ENCODE measurements at places on chromosomes 3 and 15.

DNA sequence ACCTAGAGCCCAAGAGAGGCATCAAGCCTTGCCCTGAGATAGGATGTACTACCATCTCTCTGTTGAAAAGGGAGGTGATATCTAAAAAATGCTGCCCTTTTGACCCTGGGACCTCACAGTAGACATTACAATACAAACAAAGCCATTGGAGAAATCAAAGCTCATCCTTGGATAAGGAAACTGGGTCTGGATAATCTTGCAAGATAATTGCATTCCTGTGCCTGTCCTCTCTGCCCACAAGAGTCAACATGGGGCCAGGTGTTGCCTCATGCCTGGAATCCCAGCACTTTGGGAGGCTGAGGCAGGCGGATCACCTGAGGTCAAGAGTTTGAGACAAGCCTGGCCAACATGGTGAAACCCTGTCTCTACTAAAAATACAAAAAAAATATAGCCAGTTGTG lies 57.3 kb upstream of the DLG1 start:
- DNase-seq = no peak

GRCh38 chr15:101600035-101600434 lies 52.1 kb downstream of the TM2D3 start:
- no peak for DNase-seq

DNA sequence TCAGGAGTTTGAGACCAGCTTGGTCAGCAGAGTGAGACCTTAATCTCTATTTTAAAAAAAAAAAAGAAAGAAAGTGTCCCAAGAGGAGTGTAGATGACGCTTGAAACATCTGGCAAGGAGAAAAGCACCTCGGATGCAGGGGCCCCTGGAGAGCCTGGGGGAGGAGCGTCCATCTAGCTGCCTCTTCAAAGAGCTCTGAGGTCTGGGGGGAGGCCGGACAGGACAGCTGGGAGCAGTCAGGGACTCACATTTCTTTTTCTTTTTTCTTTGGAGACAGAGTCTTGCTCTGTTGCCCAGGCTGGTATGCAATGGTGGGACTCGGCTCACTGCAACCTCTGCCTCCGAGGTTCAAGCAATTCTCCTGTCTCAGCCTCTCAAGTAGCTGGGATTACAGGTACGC lies 3.3 kb upstream of the IDH2 start:
- DNase-seq = no peak

GRCh38 chr3:185365291-185366073 lies 2.5 kb downstream of the MAP3K13 start:
- DNase-seq = no peak

DNA sequence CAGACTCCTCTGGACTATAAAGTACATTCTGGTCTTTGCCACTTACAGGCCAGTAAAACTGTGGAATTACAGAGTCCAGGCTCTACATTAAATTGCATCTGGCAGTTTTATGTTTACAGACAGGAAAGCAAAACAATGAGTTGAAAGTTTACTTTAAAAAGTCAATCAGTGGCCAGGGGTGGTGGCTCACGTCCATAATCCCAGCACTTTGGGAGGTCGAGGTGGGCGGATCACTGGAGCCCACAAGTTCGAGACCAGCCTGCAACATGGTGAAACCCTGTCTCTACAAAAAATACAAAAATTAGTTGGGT lies 53.8 kb downstream of the TM4SF4 start:
- DNase-seq = no peak

GRCh38 chr3:172312001-172312400 lies 136.3 kb downstream of the GHSR start:
- DNase-seq = no peak

DNA sequence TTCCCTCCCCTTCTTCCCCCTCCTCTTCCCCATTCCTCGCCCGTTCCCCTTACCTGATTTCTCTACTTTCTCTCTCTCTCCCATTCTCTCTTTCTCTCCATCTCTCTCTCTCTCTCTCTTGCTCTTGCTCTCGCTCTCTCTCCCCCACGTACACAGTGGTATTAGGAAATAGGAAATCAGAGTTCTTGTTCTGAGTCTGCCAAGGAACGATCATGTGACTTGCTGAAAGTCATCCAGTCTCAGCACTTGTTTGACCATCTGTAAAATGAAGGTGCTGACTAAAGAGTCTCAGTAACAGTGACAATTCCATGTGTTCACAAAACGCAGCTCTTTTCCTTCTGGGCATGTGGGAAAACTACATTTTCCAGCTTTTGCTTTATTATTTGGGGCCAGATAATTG lies 445.0 kb upstream of the TGFBR2 start:
- DNase-seq = no peak

- no peak for DNase-seq
Measured at GRCh38 chr3:35641331-35641730, 2.0 kb downstream of the ARPP21 start.

- DNase-seq = no peak
Measured at GRCh38 chr15:41968701-41969100, 3.7 kb downstream of the EHD4 start.

- DNase-seq = no peak
Measured at GRCh38 chr3:121724130-121724529, 25.4 kb downstream of the GOLGB1 start.

- no peak for DNase-seq
Measured at GRCh38 chr3:54322354-54322753, 200.0 kb downstream of the CACNA2D3 start.

DNA sequence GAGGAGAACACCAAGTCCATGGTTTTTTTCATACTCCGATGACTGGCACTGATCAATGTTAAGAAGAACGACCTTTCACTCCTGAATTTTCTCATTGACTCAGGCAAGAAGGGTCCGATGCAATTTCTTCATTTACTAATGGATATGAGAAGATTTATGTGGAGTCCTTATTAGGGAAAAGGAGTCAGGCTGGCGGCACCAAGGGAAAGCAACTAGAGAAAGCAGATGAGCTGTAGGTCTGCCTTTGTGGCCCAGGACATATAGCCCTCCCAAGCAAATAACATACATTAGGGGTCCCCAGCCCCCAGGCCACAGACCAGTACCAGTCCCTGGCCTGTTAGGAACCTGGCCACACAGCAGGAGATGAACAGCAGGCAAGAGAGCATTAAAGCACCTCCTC lies 206.8 kb downstream of the KBTBD8 start:
- DNase-seq = no peak

DNA sequence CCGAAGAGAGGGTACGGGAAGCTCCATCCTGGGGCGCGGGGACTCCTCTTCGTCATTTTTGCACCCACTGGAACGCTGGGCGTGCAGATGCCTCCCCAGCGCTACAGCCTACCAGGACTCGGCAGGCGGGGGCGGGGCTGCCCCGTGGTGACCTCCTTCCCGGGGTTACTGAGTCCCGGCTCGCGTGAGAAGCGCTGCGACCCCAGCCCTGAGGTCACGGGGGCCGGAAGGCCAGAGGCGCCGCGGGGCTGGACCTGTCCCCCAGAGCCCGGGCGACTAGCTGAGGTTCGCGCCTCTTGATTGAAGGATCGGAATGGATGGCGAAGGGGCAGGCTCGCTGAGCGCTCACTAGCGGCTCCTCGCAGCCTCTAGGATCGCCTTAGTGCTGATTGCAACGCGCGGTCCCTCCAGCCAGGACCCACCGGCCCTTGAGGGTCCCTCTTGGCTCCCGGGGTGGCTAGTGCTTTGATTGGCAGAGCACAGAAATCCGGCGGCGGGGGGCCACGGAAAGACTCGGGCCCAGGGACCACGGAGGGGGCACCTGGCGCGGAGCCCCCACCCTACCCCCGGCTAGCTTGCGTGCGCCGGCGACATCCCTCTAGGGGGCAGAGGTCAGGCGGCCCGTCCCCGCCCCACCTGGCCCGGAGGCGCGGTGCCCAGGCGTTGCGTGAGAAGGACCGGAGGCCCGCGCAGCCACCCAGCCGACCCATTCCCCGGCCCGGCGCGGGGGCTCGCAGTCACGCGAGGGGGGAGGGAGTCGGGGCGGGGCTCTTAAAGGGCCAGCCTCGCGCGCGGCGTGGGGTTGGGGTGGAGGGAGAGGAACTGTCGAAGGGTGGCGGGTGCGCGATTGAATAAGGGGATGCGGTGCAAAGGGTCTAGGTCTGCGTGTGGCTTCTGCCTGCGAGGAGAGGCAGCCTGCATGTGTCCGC lies 781 bp upstream of the CYP1A1 start:
- DNase-seq = peak; percentile 83

DNA sequence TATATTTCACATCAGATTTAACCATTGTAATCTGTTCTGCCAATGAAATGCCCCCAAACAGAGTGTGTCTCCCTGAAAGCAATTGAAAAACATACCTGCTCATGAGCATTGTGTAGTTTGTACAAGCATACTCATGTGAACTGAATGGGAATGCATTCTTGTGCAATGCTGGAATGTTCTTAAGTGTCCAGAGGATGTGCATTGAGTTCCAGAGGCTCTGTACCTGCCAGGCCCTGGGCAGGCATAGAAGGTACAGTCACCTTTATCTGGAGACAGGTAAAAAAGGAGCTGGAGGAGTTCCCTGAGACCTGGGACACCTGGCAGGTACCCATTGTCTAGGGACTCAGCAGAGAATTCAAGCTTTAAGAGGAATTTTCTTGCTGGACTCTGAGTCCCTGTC lies 2.8 kb downstream of the MRAS start:
- no peak for DNase-seq

- DNase-seq = no peak
Measured at GRCh38 chr3:119300991-119301391, 6.8 kb downstream of the ARHGAP31 start.

GRCh38 chr3:26713091-26713490 lies 90.5 kb downstream of the LRRC3B start:
- DNase-seq = no peak

All from endodermal cell (in vitro differentiated cells).